B cell (primary cell): ENCODE measurements at places on chromosomes 2 and 18.

GRCh38 chr18:37428288-37428974 is 137.2 kb downstream of the CELF4 start:
- H3K27me3 ChIP-seq, result no peaks in the 10 kb centered on the region
- H3K27ac ChIP-seq, result no peak overlapping the region
- DNase-seq, result no peak
- H3K36me3 ChIP-seq, result no peaks in the 10 kb centered on the region
- H3K4me1 ChIP-seq, result no peaks in the 10 kb centered on the region

DNA sequence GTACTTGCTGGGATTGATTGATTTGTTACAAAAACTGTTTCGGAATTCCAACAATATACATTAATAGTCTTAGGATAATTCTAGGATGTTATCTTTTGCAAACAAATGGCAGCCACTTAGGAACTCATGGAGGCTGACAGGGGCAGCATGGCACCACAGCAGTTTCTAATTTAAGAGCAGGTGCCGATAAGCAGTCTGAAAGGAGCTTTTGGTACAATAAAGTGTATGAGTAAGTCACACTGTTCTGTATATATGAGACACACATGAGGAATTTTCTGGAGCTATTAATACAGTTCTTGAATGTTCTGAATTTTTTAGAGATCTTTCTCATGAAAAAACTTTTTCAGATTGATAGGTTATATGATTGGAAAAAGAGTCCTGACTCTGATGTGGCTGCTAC is 52.2 kb downstream of the EIF5B start:
- H3K36me3 ChIP-seq, result peaks cover 6% of the 10 kb centered on the region
- no peak overlapping the region for H3K27ac ChIP-seq
- H3K4me1 ChIP-seq, result no peaks in the 10 kb centered on the region
- no peak overlapping the region for H3K4me3 ChIP-seq
- no peak for DNase-seq
- no peaks in the 10 kb centered on the region for H3K27me3 ChIP-seq

DNA sequence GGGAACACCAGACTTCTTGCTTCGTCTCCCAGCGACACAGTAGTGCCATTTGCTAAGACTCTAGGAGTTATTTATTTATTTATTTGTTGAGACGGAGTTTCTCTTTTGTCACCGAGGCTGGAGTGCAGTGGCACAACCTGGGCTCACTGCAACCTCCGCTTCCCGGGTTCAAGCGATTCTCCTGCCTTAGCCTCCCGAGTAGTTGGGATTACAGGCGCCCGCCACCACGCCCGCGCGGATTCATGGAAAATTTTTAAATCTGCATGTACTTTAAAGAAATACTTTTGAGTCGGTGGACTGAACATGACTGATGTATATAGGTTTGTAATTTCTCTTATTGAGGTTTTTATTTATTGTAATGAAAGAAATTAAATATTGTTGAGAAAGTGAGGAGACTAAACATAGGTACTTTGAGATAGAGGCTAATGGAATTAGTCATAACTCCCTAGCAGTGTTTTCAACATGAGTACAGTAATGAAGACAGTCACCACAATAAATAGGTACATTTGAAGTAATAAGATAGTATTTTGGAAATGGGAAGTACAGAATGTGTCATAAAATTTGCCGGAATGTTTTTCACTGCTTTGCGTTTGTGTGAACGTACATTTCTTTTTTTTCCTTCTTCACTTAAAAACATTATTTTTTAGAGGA is 983 bp downstream of the MTX2 start:
- peaks cover 9% of the 10 kb centered on the region for H3K4me1 ChIP-seq
- no peaks in the 10 kb centered on the region for H3K27me3 ChIP-seq
- DNase-seq, result peak; percentile 7

DNA sequence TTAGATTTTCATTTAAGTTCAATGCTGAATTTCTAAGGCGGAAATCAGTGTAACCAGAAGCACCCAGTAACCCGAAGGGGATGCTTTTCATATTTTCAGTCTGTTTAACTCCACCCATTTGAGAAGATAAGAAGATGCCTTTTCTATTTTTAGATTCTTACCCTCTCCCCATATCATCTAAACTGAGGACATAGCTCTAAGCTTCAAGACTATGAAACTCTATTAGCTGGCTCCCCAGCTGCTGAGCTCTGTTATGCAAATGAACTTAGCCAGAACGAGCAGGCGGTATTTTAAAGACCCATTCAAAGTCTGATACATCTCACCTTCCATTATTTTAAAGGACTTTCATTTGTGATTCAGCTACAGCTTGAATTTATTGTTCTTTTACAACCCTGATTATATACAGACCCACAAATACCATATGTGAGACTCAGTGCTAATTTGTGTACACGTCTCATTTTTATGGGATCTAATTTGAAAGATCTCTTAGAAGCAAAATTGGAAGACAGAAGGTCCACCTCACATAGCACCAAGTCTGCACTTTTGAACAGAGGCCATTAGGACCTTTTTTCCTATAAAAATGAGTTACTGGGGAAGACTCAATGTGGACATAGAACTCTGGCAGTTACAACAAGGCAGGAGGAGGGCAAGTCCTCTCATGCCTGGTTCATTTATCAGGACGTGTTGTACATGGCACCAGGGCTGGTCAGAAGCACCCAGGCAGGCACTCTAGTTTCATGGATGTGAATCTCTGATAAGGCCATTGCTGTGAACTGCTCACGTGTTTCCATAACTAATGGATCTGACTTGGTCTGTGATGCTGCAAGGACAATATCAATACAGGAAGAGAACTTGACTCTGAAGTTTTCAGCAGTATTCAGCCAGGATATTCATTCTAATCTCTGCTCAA is 16.3 kb downstream of the CDC42EP3 start:
- no peaks in the 10 kb centered on the region for H3K36me3 ChIP-seq
- no peak overlapping the region for H3K4me3 ChIP-seq
- H3K4me1 ChIP-seq, result peaks cover 87% of the 10 kb centered on the region
- peak; percentile 78 for DNase-seq
- peak overlapping the region; percentile 81 for H3K27ac ChIP-seq

DNA sequence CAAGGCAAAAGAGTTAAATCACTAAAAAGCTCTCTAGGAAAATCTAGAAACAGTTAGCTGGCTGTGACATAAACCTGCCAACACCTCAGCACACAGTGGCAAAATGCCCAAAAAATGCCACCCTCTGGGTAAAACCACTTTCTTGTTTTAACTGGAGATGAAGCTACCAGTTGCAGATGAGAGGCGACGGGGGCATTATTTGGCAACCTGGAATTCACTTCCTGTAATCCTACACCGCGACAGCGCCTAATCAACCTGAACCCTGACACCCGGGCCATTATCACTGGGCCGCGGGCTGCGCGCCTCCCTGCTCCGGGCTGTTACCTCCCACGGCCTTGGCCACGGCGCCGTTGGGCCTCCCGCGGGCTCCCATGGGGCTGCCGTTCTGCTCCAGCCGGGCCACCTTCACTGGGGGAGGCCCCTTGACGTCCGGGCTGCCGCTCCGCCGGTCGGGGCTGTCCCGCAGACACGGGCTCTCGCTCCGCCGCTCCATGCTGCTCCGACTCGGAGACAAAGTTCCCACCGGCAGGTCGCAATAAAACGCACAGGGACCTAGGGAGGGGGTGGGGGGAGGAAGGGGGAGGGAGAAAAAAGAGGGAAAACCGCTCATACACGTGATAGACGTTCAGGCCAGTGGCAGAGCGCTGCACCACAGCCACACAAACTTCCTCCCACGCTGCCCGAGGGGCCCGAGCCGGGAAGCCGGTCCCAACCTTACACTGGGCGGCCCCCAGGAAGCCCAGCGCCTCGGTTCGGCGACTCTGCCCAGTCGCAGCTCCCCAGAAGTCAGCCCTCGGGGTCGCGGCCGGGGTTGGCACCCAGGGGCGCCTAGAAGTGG is 2.0 kb downstream of the SATB2 start:
- peaks cover 34% of the 10 kb centered on the region for H3K4me1 ChIP-seq
- no peaks in the 10 kb centered on the region for H3K36me3 ChIP-seq
- no peak overlapping the region for H3K27ac ChIP-seq
- DNase-seq, result peak; percentile 47
- H3K27me3 ChIP-seq, result peaks cover 52% of the 10 kb centered on the region

- peaks cover 15% of the 10 kb centered on the region for H3K36me3 ChIP-seq
- no peaks in the 10 kb centered on the region for H3K27me3 ChIP-seq
- no peak overlapping the region for H3K4me3 ChIP-seq
- H3K4me1 ChIP-seq, result peaks cover 10% of the 10 kb centered on the region
These were observed 63.3 kb downstream of the RPIA start for GRCh38 chr2:88754585-88755320.

DNA sequence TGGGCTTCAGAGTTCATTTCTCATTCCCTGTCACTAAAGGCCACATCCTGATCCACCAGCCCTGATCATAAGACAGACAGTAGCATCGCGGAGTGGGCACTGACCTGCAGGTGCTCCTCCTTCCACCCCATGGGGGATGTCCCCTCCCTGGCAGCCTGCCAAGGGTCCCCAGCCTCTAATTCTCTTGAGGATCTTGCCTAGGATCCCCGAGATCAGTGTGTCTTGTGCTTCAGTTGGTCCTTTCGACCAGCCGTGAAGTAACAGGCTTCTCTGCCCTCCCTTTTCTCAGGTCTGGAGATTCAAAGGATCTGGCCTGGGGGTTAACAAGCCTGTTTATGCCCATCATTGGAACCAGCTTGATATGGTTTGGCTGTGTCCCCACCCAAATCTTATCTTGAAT is 74.5 kb downstream of the ALPK2 start:
- H3K4me3 ChIP-seq, result no peak overlapping the region
- peaks cover 55% of the 10 kb centered on the region for H3K4me1 ChIP-seq
- no peaks in the 10 kb centered on the region for H3K27me3 ChIP-seq
- no peak for DNase-seq
- H3K27ac ChIP-seq, result no peak overlapping the region
- H3K36me3 ChIP-seq, result no peaks in the 10 kb centered on the region

DNA sequence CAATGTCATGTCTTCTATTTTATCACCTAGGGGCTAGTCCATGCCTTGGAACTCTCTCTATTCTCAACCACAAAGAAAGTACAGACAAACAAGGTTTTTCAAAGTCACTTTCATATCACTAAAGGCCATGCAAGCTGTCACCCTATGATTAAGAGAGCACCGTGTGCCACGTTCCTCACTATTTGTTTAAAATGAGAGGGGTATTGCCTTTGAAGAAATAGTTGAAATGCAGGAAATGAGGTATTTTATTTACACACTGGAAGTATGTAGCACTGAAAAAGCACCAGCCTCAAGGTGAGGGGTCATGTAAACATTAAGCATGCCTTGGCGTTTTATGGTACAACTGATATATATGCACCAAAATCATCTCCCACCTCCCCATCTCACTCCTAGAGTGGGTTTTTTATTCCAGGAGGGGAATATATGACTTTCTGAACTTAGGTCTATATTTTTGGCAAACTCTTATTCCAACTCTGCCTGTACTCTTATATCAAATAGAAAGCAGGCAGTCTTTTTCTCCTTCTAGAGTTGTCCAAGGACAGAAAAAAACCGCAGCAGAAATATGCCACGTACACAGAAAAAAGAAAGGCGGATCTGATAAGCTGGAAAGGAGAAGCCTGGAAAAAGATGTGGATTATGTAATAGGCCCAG is 53.5 kb downstream of the VSNL1 start:
- no peak overlapping the region for H3K27ac ChIP-seq
- H3K36me3 ChIP-seq, result no peaks in the 10 kb centered on the region
- H3K4me1 ChIP-seq, result no peaks in the 10 kb centered on the region
- no peak for DNase-seq

DNA sequence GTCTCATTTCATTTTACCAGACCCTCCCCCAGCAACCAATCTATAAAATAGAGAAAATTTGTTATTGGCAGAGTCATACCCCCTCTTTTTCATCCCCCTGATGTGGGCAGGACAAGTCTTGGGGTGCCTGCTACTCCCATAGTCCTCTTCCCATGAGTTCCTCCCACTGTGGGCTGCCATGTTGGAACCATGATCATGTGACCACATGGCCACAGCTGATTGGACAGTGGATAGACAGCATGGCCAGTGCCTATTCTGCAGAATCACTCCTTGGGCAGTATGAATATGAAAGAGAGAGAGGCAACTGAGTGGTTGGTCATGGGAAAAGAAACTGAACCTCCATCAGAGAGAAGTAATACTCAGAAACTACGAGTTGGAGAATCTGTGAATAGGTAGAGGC is 84.9 kb downstream of the PDCL3 start:
- no peak overlapping the region for H3K4me3 ChIP-seq
- no peak overlapping the region for H3K27ac ChIP-seq
- no peak for DNase-seq
- H3K4me1 ChIP-seq, result no peaks in the 10 kb centered on the region

DNA sequence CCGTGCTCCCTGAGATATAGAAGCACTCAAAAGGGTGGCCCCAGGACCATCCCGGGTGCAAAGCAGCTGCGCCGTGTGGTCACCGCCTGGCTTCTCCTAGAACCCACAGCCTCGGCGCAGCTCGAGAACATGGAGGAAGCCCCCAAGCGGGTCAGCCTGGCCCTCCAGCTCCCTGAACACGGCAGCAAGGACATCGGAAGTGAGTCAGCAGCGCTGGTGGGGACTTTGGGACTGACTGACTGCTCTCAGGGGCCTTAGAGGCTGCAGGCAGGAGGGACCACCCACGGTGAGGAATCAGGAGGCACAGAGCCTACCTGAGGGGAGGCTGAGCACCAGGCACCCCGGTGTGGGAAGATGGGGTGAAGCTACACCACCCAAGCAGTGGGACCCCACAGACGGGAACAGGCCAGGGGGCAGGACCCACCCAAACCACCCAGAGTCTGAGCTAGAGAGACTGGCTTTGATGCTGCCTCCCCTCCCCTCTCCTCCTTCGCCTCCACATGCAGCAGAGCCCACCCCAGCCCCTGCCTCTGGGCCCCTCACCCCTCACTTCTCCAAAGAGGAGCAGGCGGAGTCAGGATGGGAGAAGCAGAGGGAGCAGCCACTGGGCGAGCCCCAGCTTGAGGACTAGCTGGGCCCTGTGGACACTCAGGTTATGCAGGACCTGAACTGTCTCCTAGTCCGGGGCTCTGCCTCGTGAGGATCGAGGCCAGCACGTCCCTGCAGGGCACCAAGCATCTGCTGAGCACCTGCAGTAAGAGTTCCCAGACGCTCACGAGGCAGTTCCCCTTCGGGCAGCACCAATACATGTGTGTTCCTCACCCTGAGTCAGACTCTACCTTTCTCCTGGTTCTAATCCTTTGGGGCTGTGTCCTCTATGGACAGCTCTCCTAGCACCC is 28.7 kb downstream of the MTERF4 start:
- no peak for DNase-seq
- no peak overlapping the region for H3K27ac ChIP-seq
- no peak overlapping the region for H3K4me3 ChIP-seq
- no peaks in the 10 kb centered on the region for H3K4me1 ChIP-seq
- H3K36me3 ChIP-seq, result peaks cover 15% of the 10 kb centered on the region
